ENCODE measurements at places on chromosomes 4 and X. TPM values are rescaled to one million over a fixed set of nuclear protein-coding genes. Genes with fewer than 3 reads are reported as not detected.

ASMT gene
- total RNA-seq, result 0.20 TPM

PRKG2 gene
- total RNA-seq, result 0.98 TPM

FAM47B gene
- not detected for total RNA-seq

PF4V1 gene
- not detected for total RNA-seq

SMIM10 gene
- total RNA-seq, result 0.41 TPM

CT45A1 gene
- total RNA-seq, result not detected

UGT2B11 gene
- total RNA-seq, result not detected

PGRMC2 gene
- total RNA-seq, result 36.9 TPM

CSAG1 gene
- not detected for total RNA-seq

CAPN6 gene
- not detected for total RNA-seq

VCX2 gene
- not detected for total RNA-seq

RBBP7 gene
- total RNA-seq, result 151 TPM

OPRPN gene
- not detected for total RNA-seq

All from T-helper 2 cell treated with Interferon-gamma antibody and Interleukin-4, amounts not matched to agents 100 ng/mL and 5 ng/mL, for 36 hours (primary cell).